ENCODE measurements at places on chromosomes 1 and 21.

DNA sequence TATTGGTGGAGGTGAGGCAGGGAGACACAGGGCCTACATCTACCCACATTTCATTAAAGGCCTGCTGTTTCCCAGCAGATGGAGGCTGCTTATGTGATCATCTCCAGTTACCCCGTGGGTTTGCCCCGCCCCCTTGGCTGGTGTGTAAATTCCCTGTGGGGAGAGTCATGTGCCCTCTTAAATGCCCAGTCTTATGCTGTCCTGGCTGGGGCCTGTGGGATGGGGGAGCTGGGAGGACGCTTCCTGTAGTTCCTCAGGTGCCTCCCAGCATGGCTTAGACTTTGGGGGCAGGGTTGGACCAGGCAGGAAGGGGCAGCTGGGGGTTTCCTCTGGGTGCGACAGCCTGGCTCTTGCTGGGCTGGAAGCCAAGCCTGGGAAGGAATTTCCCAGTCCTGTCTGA is 15.5 kb upstream of the CITED4 start:
- no peak for DNase-seq

GRCh38 chr1:211610779-211611556 is 32.0 kb upstream of the SLC30A1 start:
- no peak for DNase-seq

DNA sequence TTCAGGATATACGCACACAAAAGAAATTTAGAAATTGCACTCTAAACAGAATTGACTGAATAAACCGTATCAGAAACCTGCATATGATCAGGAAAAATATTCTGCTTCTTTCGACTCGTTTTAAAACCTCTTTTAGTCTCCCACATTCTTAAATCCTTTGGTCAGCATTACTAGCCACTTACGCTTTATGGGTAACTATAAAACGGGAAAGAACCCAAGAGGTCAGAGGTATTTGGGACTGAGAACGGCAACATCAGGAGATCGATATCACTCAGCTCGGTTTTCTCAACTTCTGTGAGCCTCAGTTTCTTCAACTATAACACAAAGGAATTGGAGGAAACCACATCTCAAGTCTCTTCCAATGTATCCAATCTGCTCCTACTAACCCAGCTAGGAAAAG is 36.4 kb upstream of the ANGPTL7 start:
- no peak for DNase-seq

DNA sequence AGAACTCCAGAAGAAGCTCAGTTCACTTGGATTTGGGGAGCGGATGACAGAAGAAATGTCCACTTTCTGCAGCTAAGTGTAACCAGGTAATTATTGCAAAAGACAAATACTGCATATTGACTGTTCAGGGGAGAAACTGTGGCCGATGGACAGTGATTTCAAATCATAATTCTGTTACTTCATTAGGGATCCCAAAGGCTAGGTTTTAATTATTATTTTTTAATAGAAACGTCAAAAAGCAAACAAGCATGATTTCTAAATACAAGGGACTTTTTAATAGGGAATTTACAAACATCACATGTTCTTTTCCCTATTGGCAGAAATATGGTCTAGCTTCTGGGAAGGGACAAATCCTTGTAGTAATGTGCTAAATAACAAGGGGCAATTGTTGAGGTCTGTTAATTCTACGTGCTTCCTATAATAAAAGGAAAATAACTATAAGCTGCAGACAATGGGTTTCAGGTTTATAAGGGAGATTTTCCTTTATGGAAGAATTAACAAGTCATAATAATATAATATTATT is 15.5 kb downstream of the DIPK1A start:
- DNase-seq: no peak

DNA sequence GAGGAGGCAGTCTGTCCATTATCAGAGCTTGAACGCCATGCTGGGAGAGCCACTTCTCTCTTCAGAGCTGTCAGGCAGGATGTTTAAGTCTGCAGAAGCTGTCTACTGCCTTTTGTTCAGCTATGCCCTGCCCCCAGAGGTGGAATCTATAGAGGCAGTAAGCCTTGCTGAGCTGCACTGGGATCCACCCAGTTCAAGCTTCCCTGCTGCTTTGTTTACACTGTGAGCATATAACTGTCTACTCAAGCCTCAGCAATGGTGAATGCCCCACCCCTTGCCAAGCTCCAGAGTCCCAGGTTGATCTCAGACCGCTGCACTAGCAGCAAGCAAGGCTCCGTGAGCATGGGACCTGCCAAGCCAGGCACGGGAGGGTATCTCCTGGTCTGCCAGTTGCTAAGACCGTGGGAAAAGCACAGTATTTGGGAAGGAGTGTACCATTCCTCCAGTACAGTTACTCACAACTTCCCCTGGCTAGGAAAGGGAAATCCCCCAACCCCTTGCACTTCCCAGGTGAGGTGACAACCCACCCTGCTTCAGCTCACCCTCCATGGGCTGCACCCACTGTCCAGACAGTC is 32.5 kb downstream of the RGS13 start:
- DNase-seq: no peak

- no peak for DNase-seq
These were observed 30.4 kb upstream of the DIP2A start for GRCh38 chr21:46428286-46428685.

DNA sequence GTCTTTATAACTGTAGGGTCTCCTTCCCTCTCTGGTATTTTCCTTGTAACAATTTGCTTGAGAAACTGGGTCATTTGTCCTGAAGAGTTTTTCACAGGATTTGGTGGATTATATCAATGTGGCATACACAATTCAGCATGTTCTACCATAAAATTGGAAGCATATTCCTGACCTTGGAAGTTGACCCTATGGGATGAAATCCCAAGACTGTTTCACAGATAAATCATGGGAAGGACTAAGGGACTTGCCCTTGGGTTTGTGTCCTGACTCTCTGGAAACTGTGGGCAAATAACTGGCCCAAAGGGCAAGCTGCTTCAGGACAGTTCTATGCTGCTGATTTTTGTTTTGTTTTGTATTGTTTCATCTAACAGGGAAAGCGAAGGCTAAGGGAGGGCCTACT is 255.6 kb downstream of the TM2D1 start:
- DNase-seq: no peak

- DNase-seq: no peak
These were observed 19.1 kb upstream of the CD101 start for GRCh38 chr1:116982319-116983004.

DNA sequence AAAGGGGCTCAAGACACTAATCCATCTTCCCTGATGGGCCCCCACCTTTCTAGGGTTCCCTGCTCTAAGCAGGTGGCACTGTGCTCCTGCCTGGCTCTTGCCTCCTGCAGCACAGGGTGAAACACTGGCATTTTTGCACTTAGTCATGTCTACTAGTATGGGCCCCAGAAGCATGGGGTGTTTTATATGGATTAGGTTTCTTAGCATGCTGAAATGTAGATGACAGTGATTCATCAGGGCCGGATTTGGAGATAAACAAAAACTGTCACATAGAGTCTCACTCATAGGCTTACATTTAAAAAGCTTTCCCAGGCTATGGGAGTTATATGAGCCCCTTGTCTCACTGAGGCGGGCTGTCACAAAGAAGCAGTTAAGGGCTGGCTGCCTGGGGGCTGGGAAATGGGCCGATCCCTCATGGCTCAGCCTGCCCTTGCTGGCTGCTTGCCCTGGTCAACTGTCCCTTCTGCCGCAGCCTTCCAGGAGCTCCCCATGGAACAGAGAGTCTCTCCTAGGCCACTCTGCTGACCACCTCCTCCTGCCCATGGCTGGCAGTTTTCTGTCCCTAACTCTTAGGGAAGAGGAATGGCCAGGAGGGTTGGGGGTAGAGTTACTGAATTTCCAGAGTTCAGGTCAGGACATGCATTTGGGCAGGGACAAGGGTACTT is 6.5 kb downstream of the GALNT2 start:
- no peak for DNase-seq

- no peak for DNase-seq
These were observed 142.4 kb downstream of the MACF1 start for GRCh38 chr1:39346872-39347271.

DNA sequence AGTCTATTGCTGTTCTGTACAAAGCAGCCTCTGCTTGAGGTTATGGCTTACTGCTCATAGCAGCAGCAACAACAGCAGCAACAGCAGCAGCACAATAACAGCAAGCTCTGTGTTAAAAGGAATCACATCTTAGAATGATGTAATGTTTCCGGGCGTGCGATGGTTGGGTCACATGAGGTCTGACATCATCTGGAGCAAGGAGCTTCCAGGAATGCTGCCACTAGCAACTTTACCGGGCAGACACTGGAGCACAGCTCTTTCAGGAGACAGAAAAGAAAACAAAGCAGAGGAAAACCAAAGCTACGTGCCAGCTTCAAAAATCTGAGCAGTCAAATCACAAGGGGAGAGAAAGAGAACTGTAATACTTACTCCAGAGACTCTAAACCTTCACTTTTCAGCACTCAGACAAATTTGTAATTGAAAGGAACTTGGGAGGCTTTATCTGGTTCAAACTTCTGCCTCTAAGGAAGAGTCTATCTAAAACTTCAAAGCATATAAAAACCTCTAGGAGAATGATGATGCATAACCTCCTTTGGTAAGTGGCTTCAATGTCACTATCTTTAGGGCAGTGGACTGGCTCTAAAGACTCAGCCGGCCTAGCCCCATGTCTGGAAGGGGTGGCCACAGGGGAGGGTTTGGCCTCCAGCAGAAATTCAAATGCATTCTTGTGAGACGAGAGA is 28.3 kb upstream of the RAB3GAP2 start:
- DNase-seq: no peak

GRCh38 chr1:178607718-178608408 is 95.0 kb downstream of the TEX35 start:
- DNase-seq: no peak

DNA sequence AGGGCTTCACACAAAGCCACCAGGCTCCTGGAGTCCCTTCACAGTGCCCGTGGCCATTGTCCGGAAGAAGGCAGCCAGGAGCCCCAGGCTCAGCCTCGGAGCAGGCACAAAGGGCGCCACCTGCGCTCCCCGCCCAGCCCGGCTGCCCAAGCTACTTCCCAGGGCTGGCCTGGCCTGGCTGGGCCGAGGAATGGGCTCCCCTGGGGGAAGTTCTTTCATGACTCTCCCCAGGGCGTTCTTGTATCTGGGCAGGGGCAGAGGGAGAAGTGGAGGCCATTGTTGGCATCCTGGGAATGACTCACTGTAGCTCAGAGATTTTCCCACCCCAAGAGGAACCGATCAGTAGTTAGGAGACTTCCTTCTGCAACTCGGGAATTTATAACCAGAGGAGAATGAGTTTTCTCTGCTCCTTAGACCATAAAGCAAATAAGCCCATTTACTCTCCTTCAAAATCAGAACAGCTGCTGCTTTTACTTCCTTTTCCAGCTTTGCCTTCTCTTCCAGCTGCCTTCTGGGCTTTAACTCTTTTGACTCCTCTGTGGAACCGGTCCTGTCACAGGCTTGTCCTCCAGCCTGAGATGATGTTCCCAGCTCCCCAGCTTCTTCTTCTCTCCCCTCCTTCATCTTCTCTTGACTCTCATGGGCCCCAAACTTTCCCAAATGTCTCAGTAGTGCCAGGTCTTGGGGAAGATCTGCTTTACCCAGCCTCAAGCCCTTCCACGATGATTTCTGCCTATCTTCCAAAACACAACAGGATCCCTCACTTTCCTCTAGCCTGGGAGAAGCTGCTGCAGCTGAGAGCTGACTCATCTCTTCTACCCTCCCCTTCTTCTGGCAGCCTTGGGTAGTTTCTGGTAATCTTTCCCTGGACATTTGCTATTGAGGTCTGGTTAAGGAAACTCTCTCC is 118.7 kb upstream of the CD34 start:
- DNase-seq: no peak

DNA sequence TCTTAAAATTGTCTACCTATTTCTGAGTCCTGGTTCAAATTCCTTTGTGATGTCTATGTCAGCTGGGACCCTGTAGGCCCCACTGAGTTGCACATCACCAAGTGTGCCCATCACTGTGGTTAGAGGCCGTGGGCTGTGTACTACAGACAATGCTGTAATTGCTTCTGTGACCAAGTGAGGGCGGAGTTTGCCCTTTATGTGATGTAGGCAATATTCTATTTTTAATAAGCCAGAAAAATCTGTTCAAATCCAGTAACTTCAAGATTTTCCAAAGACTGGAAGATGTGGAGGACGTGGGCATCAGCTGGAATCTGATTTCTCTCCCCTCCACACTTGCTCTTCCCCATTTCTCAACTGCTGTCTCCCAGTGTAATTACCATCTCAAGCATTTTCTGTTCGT is 215.4 kb downstream of the PBX1 start:
- DNase-seq: no peak

- DNase-seq: no peak
These were observed 11.8 kb upstream of the RAP1GAP start for GRCh38 chr1:21680918-21681317.

GRCh38 chr1:229318056-229318455 is 24.8 kb downstream of the CCSAP start:
- no peak for DNase-seq

DNA sequence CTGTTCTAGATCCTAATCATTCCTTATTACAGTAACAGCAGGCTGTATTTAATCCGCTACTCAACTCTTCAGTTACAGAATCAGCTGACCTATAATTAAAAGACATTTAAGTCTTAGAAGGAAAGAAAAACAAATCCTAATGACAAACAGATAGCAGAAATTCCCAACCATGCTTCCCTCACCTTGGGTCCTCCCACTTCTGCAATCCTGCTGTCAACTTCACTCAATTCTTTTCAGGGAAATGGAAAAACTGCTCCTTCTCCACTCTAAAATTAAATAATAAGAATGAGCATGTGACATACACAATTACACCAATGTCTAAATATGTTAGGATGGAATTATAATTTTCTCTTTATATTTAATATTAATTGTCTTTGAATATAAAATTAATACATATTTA is 182.6 kb upstream of the LYPLAL1 start:
- DNase-seq: no peak

- no peak for DNase-seq
These were observed 54.3 kb upstream of the HSD17B7 start for GRCh38 chr1:162736184-162736583.

DNA sequence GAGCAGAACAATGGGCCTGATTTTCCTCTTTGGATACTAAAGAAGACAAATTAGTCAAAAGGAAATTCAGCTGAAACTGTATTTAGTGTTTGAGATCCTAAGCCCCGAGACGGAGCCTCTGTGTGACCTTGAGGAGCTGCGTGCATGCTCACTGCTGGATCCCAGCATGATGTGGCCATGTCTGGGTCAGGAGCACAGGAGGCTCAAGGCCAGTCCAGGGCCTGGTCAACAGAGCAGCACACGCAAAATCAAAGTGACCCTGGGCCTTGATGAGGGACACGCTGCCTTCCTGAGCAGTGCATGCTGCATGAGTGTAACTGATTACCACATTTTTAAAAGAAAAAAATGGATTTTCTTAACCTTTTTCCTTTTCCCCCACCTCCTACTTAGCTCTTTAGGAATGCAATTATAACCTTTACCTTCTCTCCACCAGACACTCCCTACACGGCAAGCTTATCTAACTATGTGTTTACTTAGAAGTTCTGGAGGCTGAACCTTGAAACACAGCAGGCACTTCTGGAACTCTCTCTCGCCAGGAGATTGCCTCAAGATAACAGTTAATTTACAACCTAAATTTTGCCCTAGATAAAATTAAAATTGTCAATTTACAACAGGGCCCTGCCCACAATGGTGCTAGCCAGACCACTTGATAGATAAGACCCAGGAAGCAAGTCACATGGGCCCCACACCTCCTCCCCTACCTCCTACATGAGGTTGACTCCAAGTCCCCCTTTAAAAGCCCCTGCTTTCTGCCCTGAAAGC is 144.6 kb downstream of the LRIG2 start:
- DNase-seq: no peak
